ENCODE measurements at places on chromosomes 3 and 15.

DNA sequence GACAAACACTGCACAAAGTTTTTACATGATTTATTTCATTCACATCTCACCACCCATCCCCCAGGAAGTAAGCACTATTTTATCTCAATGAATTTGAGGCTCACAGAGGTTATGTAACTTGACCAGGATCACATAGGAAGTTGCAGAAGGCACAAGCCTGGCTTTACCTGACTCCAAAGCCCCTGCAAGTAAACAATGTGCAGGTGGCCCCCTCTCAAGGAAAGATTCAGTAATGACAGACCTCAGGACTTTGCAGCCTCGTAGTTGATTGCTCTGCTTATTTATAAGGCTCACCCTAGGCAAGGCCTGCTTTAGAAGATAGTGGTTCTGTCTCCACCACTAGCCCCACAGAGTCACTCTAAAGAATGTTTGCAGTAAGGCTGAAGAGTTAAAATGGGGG, 79.8 kb upstream of the MDFIC2 start:
- no peaks in the 10 kb centered on the region for H3K4me1 ChIP-seq
- no peaks in the 10 kb centered on the region for H3K27me3 ChIP-seq
- no peak overlapping the region for H3K27ac ChIP-seq
- H3K4me3 ChIP-seq = no peak overlapping the region
- H3K36me3 ChIP-seq = no peaks in the 10 kb centered on the region
- no peak for DNase-seq

GRCh38 chr3:111325160-111325718, 216.8 kb upstream of the CD96 start:
- H3K36me3 ChIP-seq = no peaks in the 10 kb centered on the region
- H3K27ac ChIP-seq = no peak overlapping the region
- H3K4me1 ChIP-seq = peaks cover 4% of the 10 kb centered on the region

GRCh38 chr3:76063019-76063418, 277.7 kb upstream of the ZNF717 start:
- H3K27me3 ChIP-seq = no peaks in the 10 kb centered on the region
- no peaks in the 10 kb centered on the region for H3K36me3 ChIP-seq
- H3K4me1 ChIP-seq = no peaks in the 10 kb centered on the region
- DNase-seq = no peak

DNA sequence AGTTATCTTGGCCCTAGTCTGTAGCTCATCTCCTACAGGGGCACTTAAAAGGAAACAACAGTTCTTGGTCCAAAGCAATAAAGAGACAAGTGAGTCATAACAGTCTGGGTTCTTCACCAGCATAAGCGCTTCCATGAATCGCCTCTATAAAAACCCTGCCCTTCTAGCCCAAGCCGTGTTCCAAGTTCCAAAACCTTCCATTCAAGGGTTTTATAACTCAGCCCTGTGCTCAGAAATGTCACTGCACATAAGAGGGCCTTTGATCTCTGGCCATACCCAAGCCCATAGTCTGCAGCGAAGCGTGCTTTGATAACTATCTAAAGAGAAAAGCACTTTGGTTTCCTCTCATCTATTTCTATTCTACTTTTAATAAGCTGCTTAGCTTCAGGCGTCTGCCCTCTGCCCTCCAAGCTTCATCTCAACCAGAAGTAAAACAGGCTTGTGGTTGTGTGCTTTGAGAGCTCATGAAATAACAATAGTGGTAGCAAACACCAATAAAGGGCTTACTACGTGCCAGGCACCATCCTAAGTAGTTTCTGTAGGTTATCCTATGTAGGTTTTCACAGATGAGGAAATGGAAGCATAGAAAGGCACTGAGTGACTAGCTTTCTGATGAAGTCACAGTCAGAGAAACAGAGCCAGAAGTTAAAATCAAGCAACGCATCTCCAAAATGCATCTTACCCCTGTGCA, 64.0 kb upstream of the AKAP13 start:
- peak; percentile 79 for DNase-seq
- H3K4me3 ChIP-seq = no peak overlapping the region
- no peaks in the 10 kb centered on the region for H3K36me3 ChIP-seq
- H3K27me3 ChIP-seq = no peaks in the 10 kb centered on the region
- H3K4me1 ChIP-seq = peaks cover 8% of the 10 kb centered on the region
- no peak overlapping the region for H3K27ac ChIP-seq

DNA sequence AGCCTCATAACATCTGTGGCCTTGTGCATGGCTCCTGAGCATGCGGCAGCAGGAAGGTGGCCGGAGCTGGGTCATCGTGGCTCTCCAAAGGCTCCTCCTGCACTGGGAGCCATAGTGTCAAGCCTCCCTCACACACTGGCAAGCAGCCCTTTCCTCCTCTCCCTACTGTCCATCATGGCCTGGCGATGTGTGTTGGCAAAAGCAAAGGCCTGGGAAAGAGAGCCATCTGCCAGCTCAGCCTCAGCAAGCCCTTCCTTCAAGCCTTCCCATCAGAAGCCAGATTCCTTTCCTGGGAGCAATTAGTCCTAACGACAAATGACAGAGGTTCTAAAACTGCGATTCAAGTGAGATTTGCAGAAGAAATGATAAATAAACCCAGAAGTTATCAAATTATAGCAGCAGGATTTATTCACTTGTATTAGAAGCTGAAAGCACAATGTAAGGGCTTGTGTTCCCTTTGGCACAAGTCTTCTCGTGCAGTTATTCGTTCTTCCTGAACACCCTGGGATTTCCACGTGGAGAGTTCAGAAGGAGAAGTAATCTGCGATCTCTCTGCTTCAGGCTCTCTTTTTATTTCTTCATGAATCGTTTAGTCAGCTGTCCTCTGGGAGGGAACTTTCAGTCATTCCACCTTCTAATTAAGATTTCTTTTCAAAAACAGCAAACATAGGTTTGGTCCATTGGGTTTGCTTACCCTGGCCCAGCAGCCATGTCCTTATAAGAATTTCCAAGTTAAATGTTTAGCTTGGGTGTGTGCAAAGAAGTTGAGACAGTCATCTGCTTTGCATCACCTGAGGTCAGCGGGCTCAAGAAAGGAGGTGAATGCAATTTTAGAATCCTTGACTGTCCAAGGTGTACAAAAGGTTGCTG, 110.3 kb upstream of the TMC3 start:
- peak; percentile 72 for DNase-seq
- no peak overlapping the region for H3K4me3 ChIP-seq
- no peak overlapping the region for H3K27ac ChIP-seq
- peaks cover 18% of the 10 kb centered on the region for H3K4me1 ChIP-seq
- H3K27me3 ChIP-seq = no peaks in the 10 kb centered on the region

GRCh38 chr15:96736384-96736783, 405.9 kb downstream of the NR2F2 start:
- no peaks in the 10 kb centered on the region for H3K27me3 ChIP-seq
- DNase-seq = no peak
- no peaks in the 10 kb centered on the region for H3K36me3 ChIP-seq
- peaks cover 6% of the 10 kb centered on the region for H3K4me1 ChIP-seq
- H3K27ac ChIP-seq = no peak overlapping the region
- H3K4me3 ChIP-seq = no peak overlapping the region

DNA sequence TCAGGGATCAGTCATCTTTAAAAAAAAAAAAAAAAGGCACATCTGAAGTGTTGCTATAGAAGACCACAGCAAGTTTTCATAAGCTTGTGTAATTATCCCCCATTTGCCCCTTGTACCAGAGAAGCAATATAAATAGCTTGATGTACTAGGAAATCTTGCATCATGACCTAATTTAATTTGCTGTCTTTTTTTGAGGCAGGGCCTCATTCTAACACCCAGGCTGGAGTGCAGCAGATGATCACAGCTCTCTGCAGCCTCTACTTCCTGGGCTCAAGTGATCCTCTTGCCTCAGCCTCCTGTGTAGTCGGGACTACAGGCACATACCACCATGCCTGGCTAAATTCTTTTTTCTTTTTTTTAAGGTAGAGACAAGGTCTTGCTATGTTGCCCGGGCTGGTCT, 88.7 kb downstream of the ARIH1 start:
- no peak overlapping the region for H3K27ac ChIP-seq
- peaks cover 23% of the 10 kb centered on the region for H3K36me3 ChIP-seq
- no peak overlapping the region for H3K4me3 ChIP-seq

DNA sequence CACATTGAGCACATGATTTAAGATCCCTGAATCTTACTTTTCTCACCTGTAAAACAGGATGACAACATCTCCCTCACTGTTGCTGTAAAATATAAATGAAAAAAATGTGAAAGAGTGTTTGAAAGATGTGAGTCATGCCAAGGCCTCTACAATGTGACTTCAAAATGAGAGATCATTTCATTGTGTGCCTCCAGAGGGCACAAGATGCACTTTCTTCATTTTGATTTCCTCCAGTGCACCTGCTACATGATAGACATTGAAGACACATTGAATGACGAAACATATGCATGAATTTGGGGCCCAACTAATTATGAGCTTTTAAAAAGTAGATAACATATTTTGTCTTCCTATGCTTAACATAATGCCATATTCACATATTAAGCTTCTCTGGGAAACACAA, 170.3 kb downstream of the MOBP start:
- no peaks in the 10 kb centered on the region for H3K27me3 ChIP-seq
- no peaks in the 10 kb centered on the region for H3K36me3 ChIP-seq
- no peak for DNase-seq
- H3K4me1 ChIP-seq = no peaks in the 10 kb centered on the region

DNA sequence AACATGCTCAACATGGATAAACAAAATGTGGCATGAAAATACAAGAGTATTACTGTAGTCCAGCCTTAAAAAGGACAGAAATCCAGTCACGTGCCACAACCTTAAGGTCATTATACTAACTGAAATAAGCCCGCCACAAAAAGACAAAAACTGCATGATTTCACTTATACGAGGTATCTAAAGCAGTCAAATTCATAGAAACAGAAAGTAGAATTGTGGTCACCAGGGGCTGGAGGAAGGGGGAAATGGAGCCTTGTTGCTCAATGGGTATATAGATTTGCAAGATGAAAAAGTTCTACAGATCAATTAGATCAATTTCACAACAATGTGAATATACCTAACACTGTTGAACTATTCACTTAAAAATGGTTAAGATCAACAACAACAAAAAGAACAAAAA, 7.4 kb downstream of the GLB1 start:
- peaks cover 32% of the 10 kb centered on the region for H3K36me3 ChIP-seq
- no peak overlapping the region for H3K27ac ChIP-seq
- H3K27me3 ChIP-seq = no peaks in the 10 kb centered on the region
- DNase-seq = no peak

- no peaks in the 10 kb centered on the region for H3K36me3 ChIP-seq
- peaks cover 6% of the 10 kb centered on the region for H3K4me1 ChIP-seq
- no peak overlapping the region for H3K27ac ChIP-seq
- DNase-seq = no peak
- peaks cover 30% of the 10 kb centered on the region for H3K27me3 ChIP-seq
Measured at GRCh38 chr15:94233441-94233840, 2.1 kb downstream of the MCTP2 start.

DNA sequence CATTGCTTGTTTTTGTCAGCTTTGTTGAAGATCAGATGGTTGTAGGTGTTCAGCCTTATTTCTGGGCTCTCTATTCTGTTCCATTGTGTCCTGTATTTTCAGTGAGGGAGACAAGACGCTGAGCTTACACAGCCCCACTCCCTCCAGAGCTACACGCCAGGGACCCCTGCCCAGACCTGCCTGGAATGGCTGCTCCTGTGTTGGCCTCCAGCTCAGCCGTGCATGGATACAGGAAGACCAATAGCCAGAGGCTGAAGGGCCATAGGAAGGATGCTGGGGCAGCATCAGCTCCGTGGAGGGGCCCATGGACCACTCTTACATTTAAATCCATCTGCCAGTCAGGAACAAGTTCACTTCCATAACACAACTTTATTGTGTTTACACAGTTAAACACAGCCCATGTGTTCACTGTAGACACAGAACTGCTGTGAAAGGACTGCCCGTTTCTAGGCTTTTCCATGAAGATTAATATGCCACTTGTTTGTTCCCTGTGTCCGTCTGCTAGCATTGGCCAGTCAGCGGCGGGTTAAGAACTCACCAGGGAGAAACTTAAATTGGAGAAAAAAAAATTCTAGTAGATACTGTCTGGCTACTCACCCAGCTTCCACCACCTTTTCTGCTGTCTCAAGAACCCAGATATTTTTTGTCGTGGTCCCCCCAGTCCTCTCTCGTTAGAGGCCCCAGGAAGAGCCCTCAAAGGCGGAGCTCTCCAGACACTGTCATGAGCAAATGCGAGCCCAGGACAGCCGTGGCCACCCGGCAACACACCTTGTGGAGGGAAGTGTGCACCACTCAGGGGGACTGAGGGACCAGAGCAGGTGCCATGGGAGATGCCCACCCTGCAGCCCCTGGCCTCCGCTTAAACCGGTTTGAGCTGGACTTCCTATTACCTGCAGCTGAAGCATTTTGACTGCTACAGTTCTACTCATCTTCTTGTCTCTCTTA, 142.3 kb upstream of the MEF2A start:
- no peak for DNase-seq
- H3K27ac ChIP-seq = no peak overlapping the region
- H3K36me3 ChIP-seq = no peaks in the 10 kb centered on the region
- peaks cover 2% of the 10 kb centered on the region for H3K27me3 ChIP-seq
- peaks cover 24% of the 10 kb centered on the region for H3K4me1 ChIP-seq

GRCh38 chr15:45023659-45024225, 747 bp downstream of the SORD start:
- DNase-seq = no peak
- peaks cover 14% of the 10 kb centered on the region for H3K4me1 ChIP-seq
- H3K36me3 ChIP-seq = no peaks in the 10 kb centered on the region
- H3K27ac ChIP-seq = no peak overlapping the region

DNA sequence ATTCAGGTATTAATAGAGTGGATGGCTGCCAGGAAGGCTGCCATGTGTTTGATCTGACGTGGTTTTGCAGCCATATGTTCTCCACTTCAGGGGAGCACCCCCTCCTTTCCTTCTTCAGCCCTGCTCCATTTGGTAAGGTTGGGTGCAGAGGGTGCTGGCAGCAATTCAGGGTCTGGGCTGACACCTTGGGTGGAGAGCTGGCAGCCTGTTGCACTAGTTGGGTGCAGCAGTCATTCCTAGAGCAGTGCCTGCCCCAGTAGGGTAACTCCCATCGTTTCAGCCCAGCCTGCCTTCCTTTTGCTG, 1.5 kb downstream of the TYRO3 start:
- no peak overlapping the region for H3K27ac ChIP-seq
- peaks cover 61% of the 10 kb centered on the region for H3K4me1 ChIP-seq
- H3K36me3 ChIP-seq = no peaks in the 10 kb centered on the region
- no peak overlapping the region for H3K4me3 ChIP-seq
- peaks cover 13% of the 10 kb centered on the region for H3K27me3 ChIP-seq

DNA sequence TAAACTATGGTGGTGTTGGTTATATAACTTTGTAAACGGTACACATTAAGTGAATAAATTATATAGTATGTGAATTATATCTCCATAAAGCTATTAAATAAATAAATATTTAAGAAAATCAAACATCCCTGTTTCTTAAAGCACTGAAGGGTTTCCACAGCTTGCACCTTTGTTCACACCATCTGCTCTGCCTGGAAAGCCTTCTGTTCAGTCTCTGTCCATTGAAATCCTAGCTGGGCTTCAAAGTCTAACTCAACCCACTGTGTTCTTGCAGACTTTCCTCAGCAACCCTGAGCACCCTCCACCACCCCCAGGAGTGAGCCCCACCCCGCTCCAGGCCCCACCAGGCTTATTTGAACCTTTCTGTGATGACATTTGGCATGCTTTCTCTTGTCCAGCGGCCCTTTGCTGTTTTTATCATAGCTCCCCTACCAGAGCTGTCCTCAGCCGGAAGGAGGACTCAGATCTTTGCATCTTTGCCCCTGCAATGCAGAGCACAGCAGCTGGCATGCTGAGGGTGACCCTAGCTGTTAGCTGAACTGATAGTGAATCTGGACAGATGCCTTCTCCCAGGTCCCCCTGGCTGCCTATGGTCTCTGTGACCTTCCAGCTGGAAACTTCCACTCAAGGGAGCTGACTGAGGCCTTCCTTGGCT, 105.2 kb downstream of the DAPK2 start:
- no peaks in the 10 kb centered on the region for H3K27me3 ChIP-seq
- H3K27ac ChIP-seq = peak overlapping the region; percentile 55
- H3K4me1 ChIP-seq = peaks cover 32% of the 10 kb centered on the region
- no peak overlapping the region for H3K4me3 ChIP-seq
- DNase-seq = no peak
- H3K36me3 ChIP-seq = no peaks in the 10 kb centered on the region

Data from muscle of leg (tissue), 16 donors.